ENCODE measurements at places on chromosomes 1 and 21.

GRCh38 chr1:242017580-242018233 is 18.8 kb upstream of the MAP1LC3C start:
- DNase-seq: no peak

DNA sequence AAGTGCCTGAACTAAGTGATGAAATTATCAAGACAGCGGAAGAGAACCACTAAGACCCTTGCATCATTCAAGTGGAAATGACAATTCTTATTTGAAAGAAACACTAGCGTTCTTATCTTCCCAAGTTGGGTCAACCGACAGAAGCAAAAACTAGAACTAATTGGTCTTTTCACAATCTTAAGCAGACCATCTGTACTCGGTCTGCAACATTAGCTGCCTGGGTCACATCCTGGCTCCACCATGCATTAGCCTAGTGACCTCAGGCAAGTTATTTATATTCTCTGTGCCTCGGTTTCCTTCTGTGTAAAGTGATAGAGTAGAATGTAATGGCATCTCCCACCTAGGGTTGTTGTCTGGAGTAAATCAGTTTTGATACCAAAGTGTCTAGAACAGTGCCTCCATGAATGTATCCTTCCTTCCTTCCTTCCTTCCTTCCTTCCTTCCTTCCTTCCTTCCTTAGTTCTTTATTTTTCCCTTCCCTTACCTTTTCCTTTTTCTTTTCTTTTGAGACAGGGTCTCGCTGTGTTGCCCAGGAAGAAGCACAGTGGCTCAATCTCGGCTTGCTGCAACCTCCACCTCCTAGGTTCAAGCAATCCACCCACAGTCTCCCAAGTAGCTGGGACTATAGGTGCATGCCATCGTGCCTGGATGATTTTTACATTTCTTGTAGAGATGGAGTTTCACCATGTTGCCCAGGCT is 6.0 kb downstream of the COLGALT2 start:
- no peak for DNase-seq

- DNase-seq: no peak
Measured at GRCh38 chr21:41761934-41762635, 4.8 kb downstream of the RIPK4 start.

DNA sequence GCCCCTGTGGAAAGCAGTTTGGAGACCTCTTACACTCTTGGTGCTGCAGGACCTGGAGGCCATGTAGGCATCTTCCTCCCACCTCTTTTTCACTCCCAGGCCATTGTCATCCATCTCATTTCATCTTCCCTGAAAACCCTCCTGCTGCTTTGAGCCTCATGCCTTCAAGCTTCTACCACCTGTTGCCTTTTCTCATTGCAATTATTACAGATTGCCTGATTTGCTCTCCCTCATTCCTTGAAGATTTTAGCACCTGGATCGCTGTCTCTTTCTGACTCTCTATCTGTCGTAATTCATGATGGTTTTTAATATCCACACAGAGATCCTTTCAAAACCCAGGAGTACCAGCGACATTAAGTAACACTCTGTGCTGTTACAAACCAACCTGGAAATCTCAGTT is 350.2 kb downstream of the CAMTA1 start:
- no peak for DNase-seq

- DNase-seq: peak; percentile 56
Measured at GRCh38 chr1:172638885-172639831, 19.7 kb upstream of the FASLG start.

DNA sequence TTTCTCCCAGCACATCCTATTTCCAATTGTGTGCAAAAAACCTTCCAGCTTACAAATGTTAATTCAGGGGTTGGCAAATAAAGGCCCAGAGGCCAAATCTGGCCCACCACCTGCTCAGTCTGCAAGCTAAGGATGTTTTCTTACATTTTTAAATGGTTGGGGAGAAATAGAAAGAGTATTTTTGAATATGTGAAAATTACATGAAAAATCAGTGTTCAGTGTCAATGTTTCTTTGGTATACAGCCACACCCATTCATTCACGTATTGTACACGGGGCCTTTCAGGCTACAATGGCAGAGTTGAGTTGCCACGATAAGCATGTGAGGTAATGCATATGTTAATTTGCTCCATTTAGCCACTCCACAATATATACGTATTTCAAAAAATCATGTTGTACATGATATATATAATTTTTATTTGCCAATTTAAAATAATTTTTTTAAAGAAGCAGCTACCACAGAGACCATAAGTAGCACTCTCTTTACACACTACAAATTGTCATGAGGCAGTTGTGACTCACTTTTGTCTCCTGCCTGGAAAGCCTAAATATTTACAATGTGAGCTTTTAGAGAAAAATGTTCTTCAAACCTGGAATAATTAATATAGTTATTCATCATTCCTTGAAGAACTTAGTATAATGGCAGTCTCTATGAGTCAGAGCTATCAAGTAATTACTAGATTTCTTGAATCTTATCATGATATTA is 189.6 kb downstream of the SMYD3 start:
- DNase-seq: no peak

DNA sequence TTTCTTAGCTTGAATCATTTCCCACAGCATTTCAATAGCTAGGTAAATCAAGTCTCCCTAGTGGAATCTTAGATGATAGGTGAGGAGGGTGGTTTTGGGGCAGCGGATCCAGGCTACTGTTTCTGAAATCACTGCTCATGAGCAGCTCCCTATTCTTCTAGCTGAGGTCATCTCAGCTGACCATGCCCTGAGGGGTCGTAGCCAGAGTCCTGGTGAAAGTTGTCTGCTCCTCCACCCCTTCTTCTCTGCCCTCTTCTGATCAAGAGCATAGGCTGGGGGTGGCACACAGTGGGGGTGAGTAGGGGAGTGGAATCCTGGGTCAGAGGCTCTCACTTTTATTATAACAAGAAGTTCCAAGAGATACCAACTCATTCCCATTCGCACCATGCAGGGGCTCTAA is 76.2 kb downstream of the SLC16A1 start:
- DNase-seq: no peak

GRCh38 chr1:33332881-33333280 is 12.0 kb upstream of the A3GALT2 start:
- DNase-seq: no peak

DNA sequence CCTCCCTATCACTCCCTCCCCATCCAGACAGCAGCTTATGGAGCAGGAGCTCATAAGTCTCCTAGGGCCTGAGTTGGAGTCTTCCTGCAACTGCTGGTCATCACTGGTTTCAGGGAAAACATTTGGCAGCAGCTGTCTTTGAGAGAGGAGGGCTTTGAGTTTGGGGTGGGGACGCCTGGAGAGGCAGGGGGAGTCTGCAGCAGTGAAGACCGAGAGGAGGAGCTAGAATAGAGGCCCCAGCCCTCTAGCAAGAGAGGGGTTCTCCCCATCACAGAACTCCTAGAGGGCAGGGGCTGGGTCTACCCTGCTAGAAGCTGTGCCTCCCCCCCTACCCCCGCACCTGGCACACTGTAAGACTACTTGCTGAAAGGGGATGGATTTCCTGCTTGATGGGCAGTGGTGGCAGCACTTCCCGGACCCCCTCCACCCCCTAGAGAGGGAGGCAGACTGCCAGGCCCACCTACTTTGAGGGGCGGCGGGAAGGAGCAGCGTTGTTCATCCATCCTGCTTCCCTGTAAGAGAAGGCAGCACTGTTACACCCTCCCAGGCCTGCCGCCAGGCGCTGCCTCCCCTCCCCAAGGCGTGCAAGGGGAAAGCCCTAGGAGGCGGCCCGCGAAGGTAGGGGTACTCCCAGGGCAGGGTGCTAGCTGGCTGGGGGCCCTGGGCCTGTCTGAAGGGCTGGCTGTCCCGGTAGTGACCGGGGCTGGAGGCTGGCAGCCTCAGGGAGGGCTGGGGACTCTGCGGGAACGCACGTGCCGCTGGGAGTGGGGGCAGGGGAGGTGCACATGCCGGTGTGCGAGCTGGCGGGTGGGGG is 50.4 kb downstream of the RAP1GAP start:
- DNase-seq: no peak

DNA sequence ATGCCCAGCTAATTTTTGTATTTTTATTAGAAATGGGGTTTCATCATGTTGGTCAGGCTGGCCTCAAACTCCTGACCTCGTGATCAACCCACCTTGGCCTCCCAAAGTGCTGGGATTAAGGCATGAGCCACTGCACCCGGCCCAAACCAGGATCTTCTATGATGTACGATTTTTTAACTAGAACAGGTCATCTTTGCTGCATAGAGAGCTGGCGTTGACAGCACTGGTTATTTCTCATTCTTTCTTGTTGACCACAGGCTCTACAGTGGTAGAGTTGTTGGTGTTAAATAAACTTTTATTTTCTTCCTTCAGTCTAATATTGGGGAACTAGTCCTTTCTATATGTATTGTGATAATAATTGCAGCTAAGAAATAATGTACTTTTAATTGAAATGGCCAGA is 3.8 kb upstream of the MAB21L3 start:
- DNase-seq: no peak

- no peak for DNase-seq
Measured at GRCh38 chr1:30786264-30786991, 28.9 kb upstream of the LAPTM5 start.

GRCh38 chr21:16071761-16072160 is 342.0 kb downstream of the USP25 start:
- DNase-seq: no peak

DNA sequence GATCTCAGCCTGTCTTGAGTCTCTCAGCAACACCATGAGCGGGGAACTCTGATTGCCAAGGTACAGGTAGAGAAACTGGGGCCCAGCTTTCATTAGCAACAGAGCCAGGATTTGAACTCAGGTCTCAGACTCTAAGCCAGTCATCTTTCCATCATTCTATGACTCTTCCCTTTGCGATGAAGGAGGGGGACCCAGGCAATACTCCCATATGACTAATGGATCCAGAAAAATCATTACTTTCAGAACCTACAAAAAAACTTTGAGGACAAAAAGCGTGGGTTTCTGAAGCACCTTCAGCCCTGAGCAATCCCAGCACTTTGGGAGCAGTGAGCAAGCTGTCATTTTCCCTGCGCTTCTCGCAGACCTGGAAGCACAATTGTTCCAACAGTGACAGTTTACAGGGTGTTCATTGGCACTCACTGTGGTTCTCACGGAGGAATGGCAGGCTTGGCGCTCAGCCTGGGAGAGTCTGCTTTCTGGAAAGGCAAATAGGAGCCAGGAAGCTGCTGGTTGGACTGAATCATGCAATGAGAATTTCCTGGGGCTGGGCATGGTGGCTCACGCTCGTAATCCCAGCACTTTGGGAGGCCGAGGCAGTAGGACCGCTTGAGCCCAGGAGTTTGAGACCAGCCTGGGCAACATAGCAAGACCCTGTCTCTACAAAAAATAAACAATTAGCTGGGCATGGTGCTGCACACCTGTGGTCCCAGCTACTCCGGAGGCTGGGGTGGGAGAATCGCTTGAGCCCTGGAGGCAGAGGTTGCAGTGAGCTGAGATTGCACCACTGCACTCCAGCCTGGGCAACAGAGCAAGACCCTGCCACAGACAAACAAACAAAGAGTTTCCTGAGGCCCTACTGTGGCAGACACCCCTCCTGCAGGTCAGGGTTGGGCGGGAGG is 40.1 kb downstream of the SLC2A7 start:
- DNase-seq: no peak

GRCh38 chr21:37079211-37079824 is 6.3 kb downstream of the TTC3 start:
- no peak for DNase-seq

GRCh38 chr1:14138135-14138506 is 438.1 kb downstream of the PRDM2 start:
- no peak for DNase-seq

DNA sequence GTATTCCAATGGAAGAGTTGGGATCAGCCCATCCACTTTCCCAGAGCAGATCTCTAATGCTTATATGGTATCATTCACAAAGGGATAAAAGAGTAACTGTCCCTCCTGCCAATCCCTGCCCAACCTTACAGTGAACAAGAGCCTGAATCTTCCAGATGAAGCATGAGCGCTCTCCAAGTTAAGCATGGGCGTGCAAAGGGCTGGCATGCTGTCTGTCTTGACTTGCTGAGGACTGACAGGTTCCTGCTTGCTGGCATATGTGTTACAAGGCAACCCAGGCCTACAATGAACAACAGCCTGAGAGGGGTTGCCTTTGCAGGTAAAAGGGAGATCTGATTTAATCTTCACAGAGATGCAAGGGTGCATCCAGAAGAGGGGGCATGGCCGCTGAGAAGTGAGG is 155.6 kb upstream of the SOD1 start:
- no peak for DNase-seq

- no peak for DNase-seq
Measured at GRCh38 chr1:74012583-74012982, 185.4 kb downstream of the LRRIQ3 start.

- no peak for DNase-seq
Measured at GRCh38 chr1:80171631-80172030, 1165.1 kb upstream of the ADGRL4 start.

DNA sequence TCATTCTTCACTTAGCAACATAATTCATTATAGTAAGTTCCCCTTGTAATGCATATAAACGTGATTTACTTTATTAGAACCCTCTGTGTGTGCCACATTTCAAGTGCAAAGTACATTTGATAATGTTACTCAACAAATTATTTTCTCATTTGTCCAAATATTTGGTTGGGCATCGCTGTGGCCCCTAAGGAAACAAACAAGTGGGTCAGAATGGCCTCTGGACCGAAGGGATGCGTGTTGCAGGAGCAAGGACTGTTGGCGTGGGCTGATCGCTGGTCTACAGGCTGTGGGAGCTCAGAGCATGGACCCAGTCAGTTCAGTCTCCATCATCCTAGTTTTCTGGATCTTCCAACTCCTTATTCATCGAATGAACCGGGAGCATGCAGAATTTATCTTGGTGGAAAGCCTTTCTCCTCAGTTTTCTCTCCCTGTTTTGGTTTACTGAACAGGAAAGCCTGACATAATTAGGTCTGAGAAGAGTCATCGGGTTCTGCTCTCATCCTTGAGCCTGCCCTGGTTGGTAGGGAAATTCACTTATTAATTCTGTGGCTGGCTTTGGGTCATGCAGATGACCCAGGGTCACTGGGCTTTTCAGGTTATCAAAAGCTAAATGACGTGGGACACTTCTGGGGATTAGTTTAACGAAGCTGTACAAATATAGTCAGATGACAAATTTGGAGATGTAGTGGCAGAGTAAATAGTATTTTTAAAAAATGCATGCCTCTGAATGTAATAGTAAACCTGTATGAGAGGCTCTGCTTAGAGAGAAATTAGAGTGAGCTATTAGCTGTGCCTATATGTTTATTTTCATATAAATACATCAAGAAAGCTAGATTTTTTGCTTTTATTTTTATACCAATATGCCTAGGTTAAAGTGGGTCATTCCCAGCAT is 200.2 kb downstream of the SDCCAG8 start:
- no peak for DNase-seq

DNA sequence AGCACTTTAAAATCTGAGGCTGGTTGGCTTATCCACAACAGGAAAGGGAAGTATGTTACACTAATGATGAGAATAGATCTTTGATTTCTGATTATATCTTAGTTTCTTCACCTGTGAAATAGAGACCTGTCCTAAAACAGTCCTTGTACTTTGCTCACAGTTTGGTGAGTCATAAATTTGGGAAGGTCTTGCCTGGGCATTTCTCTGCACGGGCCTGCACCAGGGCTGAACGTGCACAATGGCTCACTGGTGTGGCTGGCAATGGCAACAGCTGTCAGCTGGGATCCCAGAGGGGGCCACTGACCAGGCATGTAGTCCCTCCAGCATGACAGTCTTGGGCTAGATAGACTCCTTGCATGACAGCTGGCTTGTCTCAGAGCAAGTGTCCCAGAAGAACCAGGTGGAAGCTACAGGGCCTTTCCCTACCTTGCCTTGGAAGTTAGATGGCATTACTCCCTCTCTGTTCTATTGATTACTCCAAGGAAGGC is 367.4 kb downstream of the DISC1 start:
- DNase-seq: no peak
